T-helper 17 cell (primary cell): ENCODE measurements at places on chromosomes 12 and 14. TPM values are rescaled to one million over a fixed set of nuclear protein-coding genes. Genes with fewer than 3 reads are reported as not detected.

DNA sequence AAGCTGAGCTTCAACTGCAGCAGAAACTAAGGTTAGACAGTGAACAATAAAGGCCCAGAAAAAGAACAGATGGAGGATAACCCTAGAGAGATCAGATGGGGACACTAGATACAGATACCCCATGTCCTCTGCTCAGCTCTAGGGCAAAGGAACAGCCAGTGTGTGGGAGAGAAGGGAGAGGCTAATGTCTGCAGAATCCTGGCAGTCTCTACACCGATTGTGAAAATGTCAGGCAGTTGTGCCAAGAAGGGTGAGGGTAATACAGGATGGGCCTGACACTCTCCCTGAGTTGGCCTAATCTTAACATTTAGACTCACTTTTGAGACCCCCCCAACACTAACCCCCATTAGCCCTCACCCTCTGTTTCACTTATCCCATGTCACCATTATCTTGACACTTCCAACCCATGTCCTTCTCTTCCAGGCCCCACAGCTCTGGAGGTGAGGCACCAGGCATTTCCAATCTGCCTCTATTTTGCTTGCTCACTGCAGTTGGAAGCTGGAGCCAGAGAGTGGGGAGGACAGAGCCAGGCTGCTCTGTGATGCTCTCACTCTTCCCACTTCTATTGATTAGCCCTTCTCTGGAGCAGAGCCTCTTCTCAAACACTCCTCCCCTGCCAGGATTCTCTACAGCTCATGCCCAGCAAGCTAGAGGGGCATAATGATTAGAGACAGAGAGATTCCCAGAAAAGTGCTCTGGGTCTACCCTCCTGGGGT is 3.0 kb upstream of the BLOC1S1 start:
- no peak overlapping the region for H3K4me3 ChIP-seq
- H3K4me1 ChIP-seq = peaks cover 34% of the 10 kb centered on the region
- H3K36me3 ChIP-seq = peaks cover 9% of the 10 kb centered on the region
- H3K27ac ChIP-seq = no peak overlapping the region
- peaks cover 20% of the 10 kb centered on the region for H3K27me3 ChIP-seq

GPR68 gene
- 12.4 TPM for total RNA-seq

DNA sequence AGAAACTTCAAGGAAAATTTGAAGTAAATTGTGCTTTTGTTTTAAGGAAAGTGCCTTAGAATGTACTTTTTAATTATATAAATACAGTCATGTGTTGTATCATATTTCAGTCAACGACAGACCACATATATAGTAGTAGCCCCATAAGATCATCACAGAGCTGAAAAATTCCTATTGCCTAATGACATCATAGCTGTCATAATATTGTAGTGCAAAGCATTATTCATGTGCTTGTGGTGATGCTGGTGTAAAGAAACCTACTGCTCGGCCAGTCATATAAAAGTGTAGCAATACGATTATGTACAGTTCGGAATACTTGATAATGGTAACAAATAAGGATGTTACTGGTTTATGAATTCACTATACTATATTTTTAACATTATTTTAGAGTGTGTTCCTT is 198.9 kb upstream of the SLC16A7 start:
- no peak overlapping the region for H3K27ac ChIP-seq
- no peaks in the 10 kb centered on the region for H3K36me3 ChIP-seq
- H3K27me3 ChIP-seq = peaks cover 3% of the 10 kb centered on the region
- H3K4me1 ChIP-seq = no peaks in the 10 kb centered on the region
- H3K4me3 ChIP-seq = no peak overlapping the region

- DNase-seq = no peak
- no peaks in the 10 kb centered on the region for H3K4me1 ChIP-seq
- H3K27ac ChIP-seq = no peak overlapping the region
- H3K4me3 ChIP-seq = no peak overlapping the region
- H3K27me3 ChIP-seq = peaks cover 16% of the 10 kb centered on the region
- H3K36me3 ChIP-seq = peaks cover 4% of the 10 kb centered on the region
Observed at GRCh38 chr14:66009089-66009488, 477.1 kb upstream of the CCDC196 start.

ADGRD1 gene
- total RNA-seq = 0.67 TPM

SMIM41 gene
- not detected for total RNA-seq

DNA sequence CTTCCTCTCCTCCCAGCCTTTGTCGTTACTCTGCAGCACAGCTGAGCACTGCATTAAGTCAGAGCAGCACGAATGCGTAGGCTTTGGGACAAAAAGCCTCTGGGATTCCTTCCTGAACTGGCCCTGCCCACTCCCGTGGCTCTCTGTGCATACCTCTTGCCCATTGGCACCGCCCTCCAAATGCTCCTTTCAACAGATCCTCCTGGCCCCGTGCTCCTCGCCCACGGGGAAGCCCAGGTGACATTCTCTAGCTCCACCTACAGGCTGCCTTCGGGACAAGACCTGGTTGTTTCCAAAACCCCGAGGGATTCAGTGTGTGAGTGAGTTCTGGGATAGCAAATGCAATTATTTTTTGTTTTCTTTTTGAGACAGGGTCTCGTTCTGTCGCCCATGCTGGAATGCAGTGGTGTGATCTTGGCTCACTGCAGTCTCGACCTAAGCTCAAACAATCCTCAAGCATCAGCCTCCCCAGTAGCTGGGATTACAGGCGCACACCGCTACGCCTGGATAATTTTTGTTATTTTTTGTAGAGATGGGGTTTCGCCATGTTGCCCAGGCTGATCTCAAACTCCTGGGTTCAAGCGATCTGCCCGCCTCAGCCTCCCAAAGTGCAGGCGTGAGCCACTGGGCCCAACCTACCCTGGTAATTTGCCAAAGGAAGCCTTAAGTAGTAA is 17.9 kb upstream of the TDRD9 start:
- H3K27me3 ChIP-seq = peaks cover 7% of the 10 kb centered on the region
- H3K36me3 ChIP-seq = peaks cover 2% of the 10 kb centered on the region
- H3K27ac ChIP-seq = peak overlapping the region; percentile 72
- peak; percentile 53 for DNase-seq
- peaks cover 5% of the 10 kb centered on the region for H3K4me1 ChIP-seq
- H3K4me3 ChIP-seq = peak overlapping the region; percentile 84

DNA sequence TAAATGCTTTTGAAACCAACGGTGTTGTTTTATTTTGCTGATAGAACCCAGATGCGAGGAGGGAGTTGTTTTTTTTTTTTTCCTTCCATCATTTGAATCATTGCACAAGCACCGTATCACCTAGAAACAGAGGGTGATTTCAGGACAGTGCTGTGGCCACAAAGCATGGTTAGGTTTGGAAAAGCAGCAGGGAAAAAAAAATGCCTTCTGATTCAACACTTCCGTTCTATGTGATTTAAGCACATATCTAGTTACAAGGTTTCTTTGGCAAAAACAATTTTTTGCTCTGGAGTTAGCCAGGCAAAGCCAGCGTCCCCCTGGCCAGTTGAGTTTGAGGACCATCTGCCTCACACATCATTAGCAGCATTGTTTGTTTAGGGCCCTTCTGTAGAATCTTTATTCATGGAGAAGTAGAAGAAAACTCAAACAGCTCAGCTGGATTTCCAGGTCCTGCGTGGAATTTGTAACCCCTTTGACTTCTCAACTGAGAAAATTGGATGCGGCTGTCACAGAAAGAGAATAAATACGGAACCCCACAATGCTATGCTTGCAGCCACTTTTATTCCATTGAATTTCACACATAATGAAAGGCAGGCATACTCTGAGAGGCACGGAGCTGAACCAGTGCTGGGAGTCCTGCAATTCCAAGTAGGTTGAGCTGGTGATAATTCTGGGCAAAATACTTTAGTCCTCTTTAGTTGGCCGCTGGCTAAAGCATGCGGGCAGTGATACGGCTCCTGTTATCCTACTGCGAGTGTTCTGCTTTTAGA is 17.0 kb upstream of the WNT5B start:
- DNase-seq = no peak
- peaks cover 2% of the 10 kb centered on the region for H3K36me3 ChIP-seq
- peaks cover 4% of the 10 kb centered on the region for H3K4me1 ChIP-seq
- H3K4me3 ChIP-seq = no peak overlapping the region
- no peak overlapping the region for H3K27ac ChIP-seq

- no peak for DNase-seq
- peaks cover 8% of the 10 kb centered on the region for H3K27me3 ChIP-seq
- H3K4me3 ChIP-seq = no peak overlapping the region
- H3K27ac ChIP-seq = no peak overlapping the region
- H3K36me3 ChIP-seq = no peaks in the 10 kb centered on the region
Observed at GRCh38 chr12:92717202-92717601, 14.4 kb downstream of the PLEKHG7 start.

EPYC gene
- total RNA-seq = not detected

DNA sequence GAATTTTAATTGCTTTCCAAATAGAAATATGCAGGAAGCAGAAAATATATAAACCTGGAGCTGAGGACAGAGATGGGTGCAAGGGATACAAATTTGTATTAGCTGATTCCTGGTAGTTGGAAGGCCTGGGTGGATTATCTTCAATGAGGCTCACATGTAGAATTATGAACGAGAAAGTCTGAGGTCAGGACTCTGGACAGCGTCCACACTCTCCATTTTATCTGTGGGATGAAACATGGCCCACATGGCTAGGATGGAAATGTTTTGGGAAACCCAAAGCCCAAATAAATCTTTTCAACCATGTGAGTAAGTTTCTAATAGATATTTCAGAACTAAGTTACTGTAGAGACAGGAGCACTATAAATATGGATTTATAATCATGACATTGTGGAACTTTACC is 256.1 kb downstream of the APAF1 start:
- no peak overlapping the region for H3K4me3 ChIP-seq
- H3K27ac ChIP-seq = no peak overlapping the region
- H3K27me3 ChIP-seq = peaks cover 40% of the 10 kb centered on the region
- DNase-seq = no peak

REM2 gene
- total RNA-seq = 7.2 TPM

GRCh38 chr14:75979071-75979571 is 2.7 kb downstream of the TGFB3 start:
- no peak overlapping the region for H3K27ac ChIP-seq
- no peak overlapping the region for H3K4me3 ChIP-seq
- no peaks in the 10 kb centered on the region for H3K36me3 ChIP-seq
- peaks cover 32% of the 10 kb centered on the region for H3K4me1 ChIP-seq
- DNase-seq = no peak

DNA sequence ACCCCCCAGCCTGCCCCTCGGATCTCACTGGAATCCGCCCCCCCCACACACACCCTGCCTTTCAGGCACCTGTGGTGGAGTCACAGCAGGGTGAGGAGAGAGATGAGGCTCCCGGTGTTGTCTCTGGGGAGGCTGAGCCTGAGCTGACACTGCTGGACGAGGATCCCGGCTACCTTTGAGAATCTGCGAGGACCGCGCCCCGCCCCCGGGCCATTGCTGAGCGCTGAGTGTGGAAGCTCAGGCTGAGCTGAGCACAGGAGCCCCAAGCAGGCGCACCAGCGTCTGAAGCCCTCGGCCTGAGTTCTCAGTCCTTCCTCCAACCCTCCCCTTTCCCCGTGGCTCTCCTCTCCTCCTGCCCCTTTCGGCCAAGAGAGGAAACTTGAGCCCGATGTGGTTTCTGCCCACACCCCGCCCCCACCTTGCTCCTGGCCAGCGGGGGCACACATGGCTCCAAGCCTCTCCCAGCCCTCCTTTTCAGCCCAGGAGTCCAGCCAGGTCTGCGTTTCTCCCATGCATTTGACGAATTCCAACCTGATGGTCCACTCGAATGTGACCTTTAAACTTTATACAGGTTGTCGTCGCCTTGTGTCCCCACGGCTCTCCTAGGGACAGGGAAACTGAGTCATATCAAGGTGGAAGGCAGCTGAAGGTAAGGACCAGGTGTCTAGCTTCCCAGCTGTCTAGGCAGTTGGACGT is at the start of gene NFE2:
NFE2 (minus strand) TSS at position 284 of the 696 bp plus-strand sequence. CDS start 5,767 bp downstream, outside the sequence.
- DNase-seq = no peak
- H3K4me1 ChIP-seq = peaks cover 23% of the 10 kb centered on the region
- H3K4me3 ChIP-seq = peak within 1 kb of the TSS; percentile 65
- H3K36me3 ChIP-seq = peaks cover 4% of the 10 kb centered on the region
